Left ventricle myocardium inferior (tissue), 1 donor: ENCODE measurements at places on chromosomes 1 and 21. TPM values are rescaled to one million over a fixed set of nuclear protein-coding genes. Genes with fewer than 3 reads are reported as not detected.

DNA sequence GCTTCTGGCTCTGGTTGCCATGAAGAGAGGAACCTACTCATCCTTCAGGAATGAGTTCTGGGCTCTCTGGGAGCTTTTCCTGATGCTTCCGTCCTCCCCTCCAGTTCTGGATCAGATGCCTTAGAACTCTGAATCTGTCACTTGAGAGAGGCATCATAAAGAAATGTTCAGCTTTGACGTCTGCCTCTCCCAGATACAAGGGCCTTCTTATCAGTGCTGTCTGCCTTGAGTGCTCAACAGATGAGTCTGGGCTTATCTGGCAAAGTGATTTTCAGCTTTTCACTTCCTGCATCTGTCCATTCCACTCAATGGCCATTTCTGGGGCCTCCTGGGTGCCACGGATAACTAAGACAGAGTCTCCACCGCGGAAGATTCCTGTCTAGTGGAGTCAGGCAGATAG lies 12.3 kb upstream of the OTUD3 start:
- no peaks in the 10 kb centered on the region for H3K36me3 ChIP-seq
- H3K4me3 ChIP-seq, result no peak overlapping the region
- H3K27me3 ChIP-seq, result peaks cover 89% of the 10 kb centered on the region
- no peaks in the 10 kb centered on the region for H3K4me1 ChIP-seq
- no peak for DNase-seq

DNA sequence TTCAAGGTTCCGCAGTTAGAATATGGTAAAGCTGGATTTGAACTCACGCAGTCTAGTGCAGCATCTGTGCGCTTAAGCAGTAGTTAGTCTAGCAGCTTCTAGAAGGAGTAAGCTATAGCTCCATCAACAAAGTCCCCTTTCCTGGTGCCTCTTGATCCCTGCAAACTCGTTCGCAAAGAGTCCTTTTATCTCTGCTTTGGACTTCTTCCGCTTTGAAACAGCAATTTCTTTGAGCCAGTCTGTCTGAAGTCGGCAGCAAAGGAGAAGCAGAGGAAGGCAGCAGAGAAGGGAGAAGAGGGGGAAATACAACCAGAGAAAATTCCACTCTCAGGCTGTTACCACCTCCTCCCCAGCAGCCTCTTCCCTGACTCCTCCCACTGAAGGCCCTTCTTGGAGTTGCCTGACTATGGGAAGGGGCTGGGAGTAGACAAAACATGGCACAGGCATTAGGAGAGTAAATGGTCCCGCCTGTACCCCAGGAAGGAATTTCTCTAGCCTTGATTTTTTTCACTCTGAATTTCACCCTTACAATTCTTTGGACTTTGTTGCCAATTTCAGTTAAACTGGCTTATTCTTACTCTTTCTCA lies 25.9 kb downstream of the HSD3B2 start:
- H3K4me1 ChIP-seq, result no peaks in the 10 kb centered on the region
- H3K27me3 ChIP-seq, result peaks cover 23% of the 10 kb centered on the region
- H3K36me3 ChIP-seq, result no peaks in the 10 kb centered on the region
- no peak overlapping the region for H3K27ac ChIP-seq
- no peak for DNase-seq

DNA sequence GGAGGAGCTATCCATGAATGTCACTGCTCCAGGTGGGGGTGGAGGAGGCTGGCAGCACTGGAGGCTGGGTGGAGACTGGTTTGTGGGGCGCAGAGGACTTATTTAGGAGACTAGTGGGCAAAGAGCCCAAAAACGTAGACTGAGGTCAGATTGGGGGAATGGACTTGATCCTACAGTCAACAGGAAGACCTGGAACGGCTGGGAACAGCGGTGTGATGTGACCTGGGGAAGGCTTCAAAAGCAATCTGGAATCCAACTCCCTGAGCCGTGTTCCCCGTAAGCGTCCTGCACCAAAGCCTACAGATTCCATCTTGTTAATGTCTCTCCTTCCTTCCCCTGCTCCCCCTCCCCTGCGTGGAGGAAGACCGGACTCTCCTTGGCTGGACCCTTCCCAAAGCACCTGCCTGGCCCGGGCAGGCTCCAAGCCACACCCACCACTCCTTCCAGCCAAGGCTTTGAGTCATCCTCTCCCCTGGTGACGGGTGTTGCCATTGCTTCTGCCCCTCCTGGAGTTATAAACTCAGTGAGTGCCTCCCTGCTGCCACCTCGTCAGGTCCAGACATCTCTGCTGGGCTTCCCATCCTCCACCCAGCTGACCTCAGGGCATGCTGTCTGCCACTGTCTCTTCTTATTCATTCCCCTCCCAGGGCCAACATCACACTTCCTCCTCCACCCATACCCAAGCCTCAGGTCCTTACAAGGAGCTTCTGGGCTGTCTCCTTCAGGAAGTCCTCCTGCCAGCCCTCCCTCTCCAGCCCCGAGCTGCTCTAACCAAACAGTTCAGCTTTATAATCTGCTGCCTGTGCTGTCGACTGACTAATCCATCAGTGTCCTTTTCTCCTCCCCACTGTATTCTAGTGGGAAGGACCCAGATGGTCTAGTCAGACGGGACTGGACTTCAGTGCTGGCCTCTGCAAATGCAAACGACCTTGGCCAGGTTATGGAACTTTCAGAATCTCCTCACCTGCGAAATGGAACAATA lies 1.6 kb upstream of the CLSTN1 start:
- no peaks in the 10 kb centered on the region for H3K27me3 ChIP-seq
- DNase-seq, result peak; percentile 31
- peak overlapping the region; percentile 90 for H3K27ac ChIP-seq
- H3K36me3 ChIP-seq, result no peaks in the 10 kb centered on the region
- peaks cover 42% of the 10 kb centered on the region for H3K4me1 ChIP-seq

DNA sequence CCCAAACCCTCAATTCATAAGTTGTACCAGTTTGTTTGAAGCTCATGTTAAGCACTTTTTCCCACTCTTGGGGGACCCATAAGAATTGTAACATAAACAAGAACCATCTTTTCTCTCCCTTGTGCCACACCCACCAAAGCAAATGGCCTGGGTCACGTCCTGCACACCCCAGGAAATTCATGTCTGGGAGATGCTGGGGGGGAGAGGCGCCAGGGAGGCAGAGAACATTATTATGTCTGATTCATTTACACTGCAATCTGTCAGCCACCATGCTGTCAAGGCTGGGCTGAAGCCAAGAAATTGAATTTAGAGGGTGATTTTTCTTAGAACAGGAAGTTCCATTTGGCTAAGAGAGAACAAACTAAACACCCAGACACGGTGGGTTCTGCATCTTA lies 37.2 kb upstream of the IPO9 start:
- peak; percentile 37 for DNase-seq
- H3K27ac ChIP-seq, result peak overlapping the region; percentile 78
- peaks cover 70% of the 10 kb centered on the region for H3K36me3 ChIP-seq

DNA sequence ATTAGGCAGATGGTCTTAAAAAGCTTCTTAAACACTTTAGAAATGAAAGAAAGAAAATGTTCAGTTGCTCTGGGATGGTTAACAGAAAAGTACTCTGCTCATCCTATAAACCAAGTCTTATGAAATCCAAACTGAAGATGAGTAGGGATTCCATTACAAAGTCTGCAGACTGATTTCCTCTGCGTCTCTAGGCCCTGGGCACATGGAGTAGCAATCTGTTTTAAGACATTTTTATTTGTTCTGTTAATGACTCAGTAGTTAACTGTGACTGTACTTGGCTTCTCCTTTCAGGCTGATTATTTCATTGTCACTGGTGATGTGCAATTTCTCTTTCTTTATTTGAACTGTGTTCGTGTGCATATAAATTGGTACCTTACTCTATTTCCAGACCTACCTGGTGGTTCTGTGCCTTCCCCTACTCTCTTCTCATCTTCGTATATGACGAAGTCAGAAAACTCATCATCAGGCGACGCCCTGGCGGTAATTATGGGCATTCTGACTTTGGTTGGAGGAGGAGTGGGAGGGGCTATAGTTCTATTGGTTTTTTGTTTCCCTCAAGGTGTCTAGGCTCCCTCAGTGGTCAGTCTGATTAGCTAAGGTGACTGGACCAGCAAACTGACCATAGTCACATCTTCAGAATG lies 30.6 kb downstream of the ATP1A1 start:
- H3K4me3 ChIP-seq, result no peak overlapping the region
- no peak for DNase-seq
- peaks cover 47% of the 10 kb centered on the region for H3K4me1 ChIP-seq
- H3K36me3 ChIP-seq, result peaks cover 88% of the 10 kb centered on the region

DNA sequence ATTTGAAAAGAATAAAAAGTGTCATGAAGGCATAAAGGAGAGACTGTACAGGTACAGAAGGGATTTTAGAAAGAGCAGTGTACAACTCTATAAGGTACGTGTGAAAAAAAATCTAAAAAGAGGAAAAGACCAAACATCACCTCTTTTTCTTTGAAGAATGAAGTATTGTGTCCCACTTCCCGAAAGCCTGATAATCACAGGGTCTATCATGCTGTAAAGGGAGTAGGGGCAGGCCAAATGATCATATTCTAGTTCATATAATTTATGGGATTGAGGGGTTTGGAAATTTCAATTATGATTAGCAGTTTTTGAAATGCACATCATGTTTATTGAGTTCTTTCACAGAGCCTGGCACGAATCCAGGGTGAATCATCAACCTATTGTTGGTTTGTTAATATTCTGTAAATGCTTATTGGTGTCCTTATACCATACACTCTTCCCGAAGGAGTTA lies 910 bp upstream of the RERE start:
- H3K4me1 ChIP-seq, result peaks cover 68% of the 10 kb centered on the region
- no peaks in the 10 kb centered on the region for H3K36me3 ChIP-seq

DNA sequence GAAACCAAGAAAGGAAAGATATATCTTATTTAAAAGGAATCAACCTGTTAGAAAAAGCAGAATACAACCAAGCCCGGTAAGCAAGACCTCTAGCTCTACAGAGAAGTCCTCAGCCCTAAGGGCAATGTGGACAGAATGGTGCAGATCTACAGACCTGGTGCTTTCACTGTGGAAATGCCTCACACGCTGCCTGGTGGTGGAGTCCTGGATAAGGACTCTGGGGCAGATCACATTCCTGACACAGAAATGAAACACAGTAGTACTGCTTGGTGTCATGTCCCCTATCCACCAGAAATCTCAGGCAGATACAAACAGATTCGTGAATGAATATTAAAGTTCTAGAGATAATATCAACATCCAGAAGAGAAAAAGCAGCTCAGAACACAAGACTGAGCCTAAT lies 6.8 kb downstream of the CNN3 start:
- H3K36me3 ChIP-seq, result no peaks in the 10 kb centered on the region
- H3K4me1 ChIP-seq, result peaks cover 96% of the 10 kb centered on the region
- H3K27ac ChIP-seq, result no peak overlapping the region
- no peak for DNase-seq
- no peaks in the 10 kb centered on the region for H3K27me3 ChIP-seq

- DNase-seq, result peak; percentile 29
- H3K4me3 ChIP-seq, result no peak overlapping the region
- H3K27ac ChIP-seq, result peak overlapping the region; percentile 58
- H3K27me3 ChIP-seq, result no peaks in the 10 kb centered on the region
- H3K4me1 ChIP-seq, result peaks cover 40% of the 10 kb centered on the region
These were observed 5.5 kb upstream of the ELOVL1 start for GRCh38 chr1:43373066-43373940.

RGS13 gene
- 0.22 TPM for total RNA-seq
